ENCODE measurements at places on chromosomes 1 and 21. TPM values are rescaled to one million over a fixed set of nuclear protein-coding genes. Genes with fewer than 3 reads are reported as not detected.

DNA sequence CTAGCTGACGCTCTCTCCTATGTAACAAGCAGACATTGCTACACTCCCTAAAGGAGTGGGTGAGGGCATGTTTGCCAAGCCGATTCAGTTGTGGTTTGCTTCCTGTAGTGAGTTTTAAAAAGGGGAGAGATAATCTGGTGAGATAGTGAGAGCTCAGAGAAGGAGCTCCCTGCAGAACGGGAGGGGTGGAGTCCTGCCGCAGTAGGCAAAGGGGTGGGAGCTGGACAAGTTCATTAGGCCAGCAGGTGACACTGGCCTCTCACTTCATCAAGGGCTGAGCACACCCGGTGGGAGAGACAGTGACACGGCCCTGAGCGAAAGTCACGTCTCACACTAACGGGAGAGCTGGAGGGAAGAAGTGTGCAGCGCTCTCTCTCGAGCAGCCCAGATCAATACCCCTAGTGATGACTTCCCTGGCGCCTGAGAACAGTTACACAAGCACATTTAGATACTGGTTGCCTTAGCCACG is 144.0 kb upstream of the CD34 start:
- no peak for DNase-seq
- peaks cover 6% of the 10 kb centered on the region for H3K4me1 ChIP-seq
- no peak overlapping the region for H3K4me3 ChIP-seq
- H3K27ac ChIP-seq: no peak overlapping the region

GRCh38 chr1:230864441-230864840 is 3.9 kb downstream of the C1orf198 start:
- H3K4me1 ChIP-seq: peaks cover 38% of the 10 kb centered on the region
- H3K36me3 ChIP-seq: no peaks in the 10 kb centered on the region
- no peak for DNase-seq
- H3K27me3 ChIP-seq: no peaks in the 10 kb centered on the region
- no peak overlapping the region for H3K27ac ChIP-seq
- no peak overlapping the region for H3K4me3 ChIP-seq

DNA sequence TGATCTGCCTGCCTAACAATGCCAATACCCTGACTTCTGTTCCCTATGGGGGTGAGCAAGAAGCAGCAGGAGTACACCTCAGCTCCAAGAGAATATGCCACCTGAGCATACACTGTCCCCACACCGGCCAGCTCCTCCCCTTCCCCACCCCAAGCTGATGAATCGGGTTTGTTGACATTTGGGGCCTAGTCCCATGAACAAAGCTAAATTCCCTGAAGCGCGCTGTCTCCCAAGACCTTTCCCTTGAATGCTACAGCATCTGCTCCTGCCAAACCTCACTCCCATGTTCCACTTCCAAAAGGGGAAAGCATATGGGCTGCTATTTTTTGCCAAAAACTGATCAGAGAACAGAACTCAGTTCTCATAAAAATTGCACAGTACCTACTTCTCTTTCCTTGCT is 220.4 kb upstream of the CAMK1G start:
- H3K36me3 ChIP-seq: no peaks in the 10 kb centered on the region
- no peak overlapping the region for H3K27ac ChIP-seq
- H3K4me3 ChIP-seq: no peak overlapping the region
- DNase-seq: no peak
- no peaks in the 10 kb centered on the region for H3K4me1 ChIP-seq

GRCh38 chr1:153816283-153816889 is 41.2 kb downstream of the SLC27A3 start:
- no peak overlapping the region for H3K4me3 ChIP-seq
- H3K4me1 ChIP-seq: no peaks in the 10 kb centered on the region
- H3K36me3 ChIP-seq: no peaks in the 10 kb centered on the region
- H3K27me3 ChIP-seq: no peaks in the 10 kb centered on the region

DNA sequence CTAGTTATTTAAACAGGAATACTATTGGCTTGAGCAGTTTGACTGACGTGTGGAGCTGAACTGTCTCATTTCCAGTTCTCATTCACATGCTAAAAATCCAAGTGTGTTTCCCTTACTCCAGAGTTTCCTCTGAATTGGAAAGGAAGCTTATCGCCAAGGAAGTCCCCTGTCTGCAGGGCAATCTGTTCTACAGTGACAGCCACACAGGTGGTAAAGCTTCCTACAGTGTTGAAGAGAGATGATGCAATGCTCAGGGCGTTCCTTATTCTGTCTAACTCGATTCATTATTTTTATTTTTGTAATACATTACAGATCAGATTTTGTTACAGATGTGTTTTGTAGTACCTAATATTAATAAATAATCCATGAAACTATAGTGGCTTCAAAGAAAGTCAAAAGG is 41.3 kb downstream of the ADAMTS5 start:
- H3K27me3 ChIP-seq: no peaks in the 10 kb centered on the region
- no peaks in the 10 kb centered on the region for H3K4me1 ChIP-seq
- H3K27ac ChIP-seq: no peak overlapping the region
- H3K4me3 ChIP-seq: no peak overlapping the region
- no peaks in the 10 kb centered on the region for H3K36me3 ChIP-seq
- no peak for DNase-seq

- no peaks in the 10 kb centered on the region for H3K36me3 ChIP-seq
- no peak overlapping the region for H3K4me3 ChIP-seq
- H3K27ac ChIP-seq: no peak overlapping the region
- no peaks in the 10 kb centered on the region for H3K4me1 ChIP-seq
Observed at GRCh38 chr1:67517046-67517445, 86.8 kb upstream of the SERBP1 start.

DNA sequence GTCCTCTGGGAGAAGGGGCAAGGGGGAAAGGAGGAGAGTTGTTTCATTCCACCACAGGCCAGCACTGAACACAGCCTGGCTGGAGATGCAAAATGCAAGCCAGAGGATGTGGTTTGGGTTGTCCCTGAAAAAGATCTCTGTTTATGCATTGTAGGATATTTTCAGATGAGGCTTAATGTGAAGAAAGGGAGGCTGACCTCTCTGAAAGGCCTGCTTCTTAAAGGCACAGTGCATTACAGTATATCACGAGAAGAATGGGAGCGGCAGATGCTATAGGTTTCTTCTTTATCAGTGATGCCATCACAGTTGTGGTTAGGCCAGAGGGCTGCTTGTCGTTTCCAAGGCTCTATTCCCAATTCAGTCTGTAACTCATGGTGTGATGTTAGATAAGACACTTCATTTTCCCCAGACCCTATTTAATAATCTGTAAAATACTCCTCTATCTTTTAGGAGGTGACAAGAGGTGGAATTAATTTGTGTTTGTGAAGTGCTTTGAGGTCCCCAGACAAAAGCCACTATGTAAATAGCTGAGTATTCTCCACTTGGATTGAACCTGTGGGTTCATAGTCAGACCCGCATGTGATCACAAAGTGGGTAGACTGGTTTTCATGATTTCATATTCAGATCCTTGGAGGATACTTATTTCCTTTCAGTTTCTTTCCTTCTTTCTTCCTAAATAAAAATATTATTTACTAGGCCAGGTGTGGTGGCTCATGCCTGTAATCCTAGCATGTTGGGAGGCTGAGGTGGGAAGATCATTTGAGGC is 76.5 kb upstream of the WDR26 start:
- H3K4me3 ChIP-seq: no peak overlapping the region
- no peaks in the 10 kb centered on the region for H3K4me1 ChIP-seq
- no peak for DNase-seq

DNA sequence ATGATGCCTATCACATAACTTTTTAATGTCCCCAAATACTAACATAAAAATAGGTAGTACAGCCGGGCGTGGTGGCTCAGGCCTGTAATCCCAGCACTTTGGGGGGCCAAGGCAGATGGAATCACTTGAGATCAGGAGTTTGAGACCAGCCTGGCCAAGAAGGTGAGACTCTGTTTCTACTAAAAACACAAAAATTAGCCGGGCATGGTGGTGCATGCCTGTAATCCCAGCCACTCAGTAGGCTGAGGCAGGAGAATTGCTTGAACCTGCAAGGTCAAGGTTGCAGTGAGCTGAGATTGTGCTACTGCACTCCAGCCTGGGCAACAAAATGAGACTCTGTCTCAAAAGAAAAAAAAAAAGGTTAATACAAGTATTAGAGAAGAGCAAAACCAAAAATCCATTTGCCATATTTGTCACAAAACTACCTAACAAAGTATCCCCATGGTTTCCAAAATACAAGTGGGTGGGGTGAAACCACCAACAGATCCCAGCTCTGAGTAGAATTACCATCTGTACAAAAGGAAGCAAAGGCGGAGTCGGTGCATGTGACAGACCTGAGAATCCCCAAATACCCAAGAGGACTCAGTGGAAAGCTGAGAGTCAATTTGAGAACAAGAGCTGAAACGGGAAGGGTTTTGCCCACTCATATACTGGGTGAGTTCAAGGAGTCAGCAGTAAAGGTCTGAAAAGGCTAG is 113.2 kb downstream of the TOMM20 start:
- no peaks in the 10 kb centered on the region for H3K27me3 ChIP-seq
- no peaks in the 10 kb centered on the region for H3K36me3 ChIP-seq
- H3K4me1 ChIP-seq: no peaks in the 10 kb centered on the region
- DNase-seq: no peak
- no peak overlapping the region for H3K4me3 ChIP-seq
- H3K27ac ChIP-seq: no peak overlapping the region

GRCh38 chr21:44078411-44078981 is 28.7 kb upstream of the PWP2 start:
- no peaks in the 10 kb centered on the region for H3K27me3 ChIP-seq
- no peaks in the 10 kb centered on the region for H3K4me1 ChIP-seq
- no peaks in the 10 kb centered on the region for H3K36me3 ChIP-seq
- no peak overlapping the region for H3K27ac ChIP-seq
- DNase-seq: no peak
- no peak overlapping the region for H3K4me3 ChIP-seq

DNA sequence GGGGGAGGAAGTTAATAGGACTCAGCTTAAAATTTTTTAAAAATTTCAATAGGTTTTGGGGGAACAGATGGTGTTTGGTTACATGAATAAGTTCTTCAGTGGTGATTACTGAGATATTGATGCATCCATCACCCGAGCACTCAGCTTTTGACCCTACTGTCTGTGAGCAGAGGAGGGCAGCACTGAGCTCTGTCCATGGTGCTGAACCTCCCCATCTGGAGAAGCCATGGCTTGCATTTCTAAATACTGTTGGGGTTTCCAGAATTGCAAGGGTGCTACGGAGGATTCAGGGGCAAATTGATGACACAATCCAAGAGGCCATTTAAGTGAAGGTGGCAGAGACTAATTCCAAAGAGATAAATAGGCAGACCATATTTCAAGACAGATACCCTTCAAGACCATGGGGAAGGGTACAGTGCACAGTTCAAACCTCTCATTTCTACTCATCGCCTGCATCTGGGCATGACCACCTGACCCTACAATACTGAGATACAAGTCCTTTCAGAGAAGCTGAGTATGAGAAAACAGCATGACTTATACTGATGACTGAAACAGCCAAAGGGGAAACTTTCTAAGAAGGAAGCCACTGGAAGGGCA is 17.2 kb downstream of the SYT2 start:
- no peaks in the 10 kb centered on the region for H3K4me1 ChIP-seq
- no peak overlapping the region for H3K27ac ChIP-seq
- DNase-seq: peak; percentile 78
- H3K4me3 ChIP-seq: no peak overlapping the region

GRCh38 chr1:225973158-225973557 is 26.0 kb downstream of the SDE2 start:
- H3K4me1 ChIP-seq: peaks cover 1% of the 10 kb centered on the region
- DNase-seq: no peak
- no peak overlapping the region for H3K4me3 ChIP-seq
- H3K27ac ChIP-seq: no peak overlapping the region
- H3K27me3 ChIP-seq: no peaks in the 10 kb centered on the region

- H3K4me3 ChIP-seq: no peak overlapping the region
- H3K27me3 ChIP-seq: no peaks in the 10 kb centered on the region
- DNase-seq: no peak
- H3K36me3 ChIP-seq: no peaks in the 10 kb centered on the region
- no peak overlapping the region for H3K27ac ChIP-seq
- no peaks in the 10 kb centered on the region for H3K4me1 ChIP-seq
Observed at GRCh38 chr1:18041102-18041501, 66.5 kb upstream of the IGSF21 start.

DNA sequence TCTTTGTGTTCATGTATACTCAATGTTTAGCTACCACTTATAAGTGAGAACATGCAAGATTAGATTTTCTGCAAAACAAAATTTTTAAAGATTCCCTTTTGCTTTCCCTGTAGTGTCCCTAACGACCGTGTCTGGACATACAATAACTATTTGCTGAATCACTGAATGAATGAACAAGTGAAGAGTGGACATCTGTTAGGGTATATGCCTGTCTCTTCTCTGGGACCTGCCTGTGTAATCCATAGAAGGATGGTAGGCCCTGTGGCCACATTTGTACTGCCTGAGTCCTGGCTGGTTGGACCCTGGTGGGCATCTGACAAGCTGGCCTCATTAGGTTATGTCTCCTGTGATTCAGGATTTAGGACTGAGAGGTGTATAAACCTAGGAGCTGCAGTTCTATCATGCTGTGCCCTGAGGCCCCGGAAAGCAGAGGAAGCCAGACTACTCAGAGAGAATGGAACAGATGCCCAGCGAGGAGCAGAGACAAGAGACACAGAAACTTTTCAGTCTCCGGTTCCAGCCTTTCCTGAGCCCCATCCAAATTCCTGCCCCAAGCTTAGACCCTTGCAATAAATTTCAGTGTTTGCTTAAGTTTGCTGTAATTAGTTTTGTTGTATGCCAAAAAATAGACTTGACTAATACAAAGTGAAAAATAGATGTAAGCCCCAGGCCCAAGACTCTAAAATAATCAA is 7.5 kb upstream of the NCF2 start:
- H3K4me3 ChIP-seq: no peak overlapping the region
- peaks cover 2% of the 10 kb centered on the region for H3K4me1 ChIP-seq
- H3K27me3 ChIP-seq: no peaks in the 10 kb centered on the region
- DNase-seq: no peak

DNA sequence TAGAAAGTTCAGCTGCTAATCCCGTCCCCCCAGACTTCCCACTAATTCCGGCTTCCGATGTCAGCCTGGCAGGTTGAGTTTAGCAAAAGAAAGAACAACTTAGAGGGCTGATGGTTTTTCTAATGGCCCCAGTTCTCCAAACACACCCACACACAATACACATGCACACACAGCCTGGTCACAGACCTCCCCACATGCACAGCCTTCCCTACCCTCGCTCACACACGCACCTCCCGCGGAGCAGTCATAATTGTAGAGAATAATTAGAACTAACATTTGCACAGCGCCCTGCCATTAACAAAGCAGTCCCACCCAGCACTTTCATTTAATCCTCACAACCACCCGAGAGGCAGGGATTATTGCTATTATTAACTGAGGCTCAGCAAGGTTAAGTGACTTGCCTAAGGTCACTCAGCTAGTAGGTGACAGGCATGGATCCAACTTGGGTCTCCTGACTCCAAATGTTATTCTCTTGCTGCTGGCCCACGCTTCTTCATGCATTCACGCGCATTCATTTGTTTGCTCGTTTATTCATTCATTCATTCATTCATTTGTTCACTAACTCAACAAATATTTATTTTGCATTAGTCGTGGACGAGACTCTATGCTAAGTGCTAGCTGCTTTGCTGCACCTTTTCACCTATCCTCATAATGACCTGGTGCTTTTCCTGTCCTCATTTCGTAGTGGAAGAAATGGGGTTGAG is 274.9 kb downstream of the FOXD2 start:
- H3K27ac ChIP-seq: no peak overlapping the region
- peaks cover 7% of the 10 kb centered on the region for H3K4me1 ChIP-seq
- H3K36me3 ChIP-seq: no peaks in the 10 kb centered on the region
- H3K4me3 ChIP-seq: no peak overlapping the region

- no peak overlapping the region for H3K4me3 ChIP-seq
- H3K4me1 ChIP-seq: no peaks in the 10 kb centered on the region
- H3K36me3 ChIP-seq: no peaks in the 10 kb centered on the region
- H3K27me3 ChIP-seq: no peaks in the 10 kb centered on the region
- no peak overlapping the region for H3K27ac ChIP-seq
Observed at GRCh38 chr21:36647279-36648093, 51.4 kb upstream of the SIM2 start.

The CHRM3 gene
- total RNA-seq: 10.1 TPM

The PLCH2 gene
- total RNA-seq: 0.45 TPM

The NR1I3 gene
- not detected for total RNA-seq

The RGS16 gene
- total RNA-seq: 2.5 TPM

The LRRC52 gene
- not detected for total RNA-seq

The INSRR gene
- total RNA-seq: not detected

The EFHD2 gene
- 63.2 TPM for total RNA-seq
